Vagina (tissue), 2 donors: ENCODE measurements at places on chromosomes 16 and 17.

GRCh38 chr17:42414704-42415409 is 8.2 kb downstream of the CAVIN1 start:
- no peak for DNase-seq

GRCh38 chr17:1992541-1992940 is 32.6 kb downstream of the RTN4RL1 start:
- no peak for DNase-seq

DNA sequence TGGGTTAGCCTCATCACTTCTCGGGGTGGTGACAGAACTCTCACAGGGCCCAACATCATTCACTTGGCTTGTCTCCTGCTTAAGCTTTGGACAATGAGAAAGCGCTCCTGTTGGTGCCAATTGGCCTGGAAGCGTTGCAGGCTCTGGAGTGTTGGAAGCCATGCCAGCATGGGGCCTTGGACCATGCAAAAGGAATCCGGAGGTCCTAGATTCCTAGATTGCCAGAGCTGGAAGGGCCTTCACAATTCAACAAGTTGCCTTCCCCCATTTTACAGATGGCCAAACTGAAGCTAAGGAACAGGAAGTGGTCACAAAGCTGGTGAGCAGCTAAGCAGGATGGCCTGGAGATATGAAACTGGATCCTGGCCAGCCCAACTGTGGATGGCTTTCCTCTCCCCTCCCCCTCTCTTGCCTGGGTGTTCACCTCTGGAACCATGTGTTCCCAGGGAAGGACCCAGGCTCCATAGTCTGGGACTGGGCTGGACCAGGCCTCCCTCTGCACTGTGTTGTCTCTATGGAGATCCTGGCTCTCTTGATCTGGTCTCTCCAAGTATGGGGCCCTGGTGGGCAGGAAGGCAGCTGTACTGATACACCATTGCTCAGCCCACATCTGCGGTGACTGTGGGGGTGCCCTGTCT is 6.0 kb upstream of the IGFBP4 start:
- DNase-seq: no peak

GRCh38 chr16:72658888-72659717 is 388.8 kb downstream of the ZFHX3 start:
- DNase-seq: no peak

DNA sequence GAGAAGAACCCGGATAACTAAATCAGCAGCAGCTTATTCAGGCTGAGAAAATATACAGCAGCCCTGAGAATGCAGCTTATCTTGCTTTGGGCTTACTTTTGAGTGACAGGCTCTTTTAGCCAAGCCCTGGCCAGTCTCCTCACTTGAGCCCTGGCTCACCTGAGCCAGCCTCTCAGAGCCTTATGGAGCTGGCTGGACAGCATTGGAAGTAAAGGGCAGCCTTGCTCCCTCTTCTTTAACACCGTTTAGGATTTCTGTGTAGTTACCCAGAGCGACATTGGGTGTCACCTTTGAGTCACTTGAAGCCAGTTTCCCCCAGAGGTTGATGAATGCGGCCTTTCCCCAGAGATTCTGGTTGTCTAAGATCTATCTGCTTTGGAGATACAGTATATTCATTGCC is 7.7 kb upstream of the NPIPB2 start:
- DNase-seq: no peak

DNA sequence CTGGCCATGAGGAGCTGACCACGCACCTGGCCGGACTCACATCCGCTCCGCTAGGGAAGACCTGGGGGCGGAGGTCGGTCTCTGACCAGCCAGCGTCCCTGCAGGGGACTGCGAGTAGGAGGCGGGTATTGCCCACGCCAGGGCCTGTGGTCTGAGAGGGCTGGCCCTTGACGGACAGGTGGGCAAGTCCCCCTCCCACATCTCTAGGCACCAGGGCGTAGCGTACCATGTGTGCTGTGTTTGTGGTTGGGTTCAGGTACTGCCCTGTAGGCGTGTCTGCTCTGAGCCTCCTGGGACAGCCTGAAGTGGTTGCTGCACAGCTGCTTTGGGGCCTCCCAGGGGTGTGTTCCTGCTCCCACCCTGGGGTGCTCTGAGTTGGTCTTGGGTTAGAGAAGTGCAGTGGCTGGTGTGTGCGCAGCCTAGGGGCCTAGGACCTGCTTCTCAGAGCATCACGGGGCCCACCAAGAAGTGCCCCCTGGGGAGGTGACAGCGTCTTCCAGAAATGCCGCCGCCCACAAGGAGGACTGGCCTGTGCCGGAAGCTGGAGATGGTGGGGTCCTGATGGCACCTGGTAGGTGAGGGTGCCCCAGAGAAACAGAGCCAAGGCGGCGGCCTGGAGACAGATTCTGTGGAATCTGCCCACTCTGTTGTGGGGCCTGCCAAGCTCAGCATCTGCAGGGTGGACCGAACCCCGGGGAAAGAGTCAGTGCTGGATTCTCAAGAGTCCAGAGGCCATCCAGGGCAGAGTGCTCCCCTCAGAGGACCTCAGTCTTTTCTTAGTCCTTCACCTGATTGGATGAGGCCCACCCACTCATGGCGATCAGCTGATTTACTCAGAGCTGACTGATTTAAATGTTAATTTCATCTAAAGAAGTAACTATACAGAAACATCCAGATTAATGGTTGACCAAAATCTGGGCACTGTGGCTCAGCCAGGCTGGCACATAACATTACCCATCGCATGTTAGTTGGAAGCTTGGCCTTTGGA is 48.3 kb downstream of the WDR45B start:
- DNase-seq: no peak

DNA sequence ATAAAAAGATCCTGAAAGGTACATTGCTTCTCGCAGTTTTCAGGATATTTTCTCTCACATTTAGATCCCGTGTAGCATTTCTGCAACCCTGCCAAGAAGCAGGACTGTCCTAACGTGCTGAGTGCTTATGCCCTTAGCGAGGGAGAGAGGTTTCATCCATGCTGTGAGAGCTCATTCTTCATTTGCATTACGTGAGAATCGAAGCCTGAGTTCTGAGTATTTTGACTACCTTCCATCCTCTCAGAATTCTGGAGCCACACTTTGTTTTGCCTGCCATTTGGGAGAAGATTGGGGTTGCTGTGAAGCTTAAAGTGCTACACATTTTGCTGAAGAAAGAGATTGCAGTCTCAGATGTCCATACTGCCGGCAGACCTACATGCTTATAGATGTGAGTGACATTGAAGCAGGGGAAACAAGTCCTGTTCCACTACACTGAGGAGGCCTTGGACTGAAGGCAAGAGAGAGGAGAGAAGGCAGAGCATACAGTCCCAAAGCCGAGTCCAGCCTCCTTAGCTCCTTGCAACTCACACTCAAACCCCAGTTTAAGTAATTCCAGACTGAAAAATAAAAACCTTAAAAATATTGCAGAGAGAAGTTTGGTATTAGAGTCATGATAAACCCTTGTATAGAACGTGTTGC is 183.0 kb downstream of the PRKCA start:
- no peak for DNase-seq

DNA sequence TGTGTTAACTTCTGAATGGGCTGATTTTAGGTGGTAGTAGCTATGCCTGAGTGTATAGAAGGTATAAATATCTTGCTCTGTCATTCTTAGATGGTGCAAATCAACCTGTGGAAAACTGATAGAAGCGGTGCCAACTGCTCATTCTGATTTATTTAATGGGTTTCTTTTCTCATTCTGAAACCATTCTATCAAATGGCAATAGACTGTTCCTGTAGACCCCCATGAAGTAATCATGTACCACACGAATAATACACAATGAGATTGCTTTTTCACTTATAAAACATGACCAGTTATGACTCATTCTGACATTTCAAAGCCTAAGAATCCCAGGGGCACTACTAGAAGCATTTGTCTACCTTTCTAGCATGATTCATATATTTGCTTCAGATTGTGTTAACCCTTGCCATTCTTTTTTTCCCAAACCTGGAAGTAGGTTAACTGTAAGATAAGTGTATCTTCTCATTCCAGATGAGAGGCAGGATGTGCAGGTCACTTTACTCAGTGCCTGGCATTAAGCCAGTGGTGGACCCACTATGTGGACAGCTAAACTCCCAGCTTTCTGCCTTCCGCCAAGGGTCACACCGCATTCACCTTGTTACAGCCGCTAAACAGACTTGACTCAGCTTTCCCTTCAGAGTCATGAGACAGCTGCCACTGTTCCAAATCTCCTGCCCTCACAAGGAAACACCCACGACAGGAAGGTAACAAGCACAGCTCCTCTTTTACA is 16.4 kb upstream of the SLC16A11 start:
- no peak for DNase-seq

DNA sequence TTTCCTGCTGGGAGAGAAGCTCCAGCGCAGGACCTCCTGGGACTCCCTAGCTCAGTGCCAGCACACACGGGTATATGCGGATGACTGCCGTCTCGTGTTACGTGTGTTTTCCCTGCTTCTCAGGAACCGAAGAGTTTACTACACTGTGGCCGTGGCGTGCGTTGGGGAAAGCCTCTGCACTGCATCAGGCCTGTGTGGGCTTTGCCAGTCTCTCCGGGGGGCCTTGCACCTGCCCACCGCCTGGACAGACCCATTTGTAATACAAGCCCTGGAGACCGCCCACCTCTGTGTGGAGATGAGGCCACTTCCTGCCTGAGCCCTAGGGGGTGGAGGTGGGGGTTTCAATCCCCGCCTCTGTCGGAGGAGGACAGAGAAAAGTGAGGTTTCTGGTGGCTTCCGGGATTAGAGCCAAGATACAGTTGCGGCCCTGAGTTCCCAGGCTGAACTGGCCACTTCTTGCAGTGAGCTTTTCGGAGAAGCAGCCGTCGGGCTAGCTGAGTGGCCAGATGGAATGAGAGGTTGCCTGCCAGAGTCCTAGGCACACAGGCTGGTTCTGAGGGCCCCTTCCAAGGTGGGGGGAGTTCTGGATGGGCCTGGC is 43.4 kb upstream of the GSE1 start:
- no peak for DNase-seq

GRCh38 chr16:88941913-88942909 is 34.8 kb downstream of the CBFA2T3 start:
- no peak for DNase-seq

GRCh38 chr17:69064001-69064400 is 3.3 kb upstream of the ABCA9 start:
- DNase-seq: no peak

DNA sequence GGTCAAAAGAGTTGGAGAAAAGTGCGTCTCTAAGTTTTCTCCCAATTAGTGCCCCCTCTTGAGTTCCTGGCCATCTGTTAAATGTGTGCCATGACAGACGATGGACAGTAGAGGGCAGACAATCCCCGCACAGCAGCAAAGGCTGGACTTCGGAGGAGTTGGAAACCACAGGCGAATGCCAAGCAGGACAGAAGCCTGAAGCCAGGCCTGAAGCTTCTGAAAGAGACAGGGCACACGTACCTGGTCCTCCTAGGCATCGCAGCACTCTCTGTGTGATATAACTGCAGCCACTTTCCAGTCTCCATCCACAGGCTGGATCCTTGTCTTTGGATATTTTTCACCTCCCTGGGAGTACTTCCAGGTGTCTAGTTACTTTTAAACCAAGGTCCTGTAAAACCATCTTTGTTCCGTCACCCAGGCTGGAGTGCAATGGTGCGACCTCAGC is 14.5 kb downstream of the C17orf100 start:
- peak; percentile 95 for DNase-seq

DNA sequence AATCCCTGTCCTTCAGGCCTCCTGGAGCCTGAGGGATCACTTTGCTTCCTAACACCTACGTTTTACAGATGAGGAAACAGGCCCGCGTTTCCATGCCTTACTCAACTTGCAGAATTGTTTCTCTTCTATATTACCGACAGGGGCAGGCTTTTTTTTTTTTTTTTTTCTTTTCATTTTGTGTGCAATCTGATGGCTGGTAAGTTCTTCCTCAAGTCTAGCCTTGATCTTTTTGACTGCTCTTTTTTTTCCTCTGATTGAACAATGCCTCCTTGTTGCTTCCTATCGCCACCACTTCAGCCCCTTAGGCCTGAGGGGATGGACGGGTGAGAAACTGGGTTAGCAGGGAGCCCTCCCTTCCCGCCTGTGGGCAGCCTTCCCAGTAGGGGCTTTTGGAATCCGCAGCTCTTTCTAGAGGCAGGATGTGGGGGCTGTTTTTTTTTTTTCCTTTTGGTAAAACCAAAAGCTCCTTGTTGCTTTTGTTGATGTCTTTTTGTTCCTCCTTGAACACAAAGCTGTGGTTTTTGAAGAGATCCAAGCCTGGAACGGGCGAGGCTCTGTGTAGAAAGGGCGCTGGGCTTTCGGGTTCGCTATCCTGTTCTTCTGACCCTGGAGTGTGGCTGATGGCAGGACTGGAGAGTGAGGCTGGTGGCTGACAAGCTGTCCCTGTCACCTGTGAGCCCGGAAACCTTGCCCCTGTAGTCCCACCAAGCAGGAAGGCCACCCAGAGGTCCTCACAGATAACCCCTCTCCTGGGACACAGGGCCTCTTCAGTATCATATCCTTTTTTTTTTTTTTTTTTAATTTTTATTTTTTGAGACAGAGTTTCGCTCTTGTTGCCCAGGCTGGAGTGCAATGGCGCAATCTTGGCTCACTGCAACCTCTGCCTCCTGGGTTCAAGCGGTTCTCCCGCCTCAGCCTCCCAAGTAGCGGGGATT is 14.0 kb downstream of the LASP1 start:
- DNase-seq: no peak
